ENCODE measurements at places on chromosomes 7 and 10.

GRCh38 chr10:9222917-9223316 is 1168.4 kb downstream of the GATA3 start:
- no peak for DNase-seq

DNA sequence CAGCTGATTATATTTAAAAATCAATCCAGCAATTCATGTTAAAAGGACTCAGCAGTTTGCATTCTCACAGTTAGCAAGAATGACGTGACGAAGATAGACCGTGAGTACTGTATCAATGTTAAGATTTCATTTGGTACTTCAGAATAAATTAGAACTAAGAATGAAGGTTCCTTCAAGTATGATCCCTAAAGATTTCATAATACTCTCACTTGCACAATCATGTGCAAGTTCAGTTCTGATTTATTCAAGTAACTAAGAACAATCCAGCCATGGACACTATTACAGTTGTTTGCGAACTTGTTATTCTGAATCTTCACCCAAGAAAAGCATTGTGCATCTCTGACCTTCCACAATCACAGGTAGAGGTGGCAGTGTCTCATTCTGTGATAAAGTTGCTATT is 7.7 kb downstream of the RHEB start:
- DNase-seq = no peak

DNA sequence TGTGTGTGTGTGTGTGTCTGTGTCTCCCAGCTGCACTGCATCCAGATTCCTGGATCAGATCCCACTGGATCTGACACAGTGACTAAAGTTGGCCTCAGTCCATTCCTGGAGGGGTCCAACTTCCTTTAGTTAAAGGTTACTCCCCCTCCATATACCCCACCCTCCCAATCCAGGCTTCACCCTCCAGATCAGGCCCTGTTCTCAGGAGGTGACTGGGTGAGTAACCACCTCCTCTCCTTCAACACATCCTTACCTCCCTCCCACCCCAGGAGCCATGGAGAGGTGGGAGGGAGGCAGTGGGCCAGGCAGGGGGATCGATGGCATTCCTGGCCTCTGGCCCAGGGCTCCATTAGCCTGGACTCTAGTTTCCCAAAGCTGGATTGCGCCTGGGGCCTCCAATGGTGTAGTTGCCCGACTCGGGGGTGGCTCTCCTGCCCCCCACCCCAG is 11.3 kb downstream of the KCNIP2 start:
- no peak for DNase-seq

DNA sequence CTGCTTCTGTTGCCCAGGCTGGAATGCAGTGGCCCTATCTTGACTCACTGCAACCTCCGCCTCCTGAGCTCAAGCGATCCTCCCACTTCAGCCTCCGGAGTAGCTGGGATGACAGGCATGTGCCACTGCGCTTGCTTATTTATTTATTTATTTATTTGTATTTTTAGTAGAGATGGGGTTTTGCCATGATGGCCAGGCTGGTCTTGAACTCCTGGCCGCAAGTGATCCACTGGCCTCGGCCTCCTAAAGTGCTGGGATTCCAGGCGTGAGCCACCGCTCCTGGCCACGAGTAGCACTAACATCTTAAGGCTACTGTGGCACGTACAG is 70.9 kb downstream of the CARD11 start:
- DNase-seq = no peak

- DNase-seq = no peak
These were observed 10.1 kb upstream of the TMEM26 start for GRCh38 chr10:61463035-61463909.

DNA sequence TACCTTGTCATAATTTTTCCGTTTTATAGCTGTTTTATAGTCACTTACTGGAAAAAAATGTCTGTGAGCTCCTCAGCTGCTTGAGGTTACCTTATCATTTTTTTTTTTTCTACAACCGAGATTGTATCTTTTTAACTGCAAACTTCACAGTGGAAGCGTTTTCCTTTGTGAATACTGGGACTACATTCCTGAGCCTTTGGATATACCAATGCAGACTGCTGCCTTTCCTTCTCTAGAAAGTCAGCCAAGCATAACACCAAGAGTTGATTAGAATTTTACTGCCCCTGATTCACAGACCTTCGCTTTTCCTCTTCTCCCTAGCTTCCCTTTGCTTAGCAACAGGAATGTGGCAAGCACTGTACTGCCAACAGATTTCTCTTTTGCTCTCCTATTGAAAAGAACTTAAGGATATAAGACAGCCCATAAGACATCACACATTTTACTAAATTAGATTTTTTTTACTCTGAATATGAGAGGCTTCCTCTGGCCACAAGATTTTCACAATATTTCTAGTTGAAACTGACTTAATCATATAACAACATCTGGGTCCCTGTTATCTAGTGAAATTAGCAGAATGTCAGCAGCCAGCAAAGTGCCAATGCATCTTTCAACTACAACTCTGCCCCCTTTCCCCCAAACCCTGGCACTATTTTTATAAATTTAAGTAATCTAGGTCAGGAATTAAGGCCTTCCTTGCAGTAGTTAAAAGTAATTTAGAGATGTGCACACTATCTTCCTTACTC is 170.6 kb downstream of the PRKG1 start:
- DNase-seq = no peak

GRCh38 chr10:30433730-30434272 is at the start of gene MAP3K8:
TSS of gene MAP3K8 (plus strand) at chr10:30434184. CDS start at chr10:30438939, 4,755 bp downstream.
- peak; percentile 92 for DNase-seq

- DNase-seq = peak; percentile 40
These were observed 805 bp downstream of the MSRB2 start for GRCh38 chr10:23095966-23096801.

- no peak for DNase-seq
These were observed 172.6 kb upstream of the CACNA2D1 start for GRCh38 chr7:82616059-82616728.

- no peak for DNase-seq
These were observed 17.6 kb downstream of the BCCIP start for GRCh38 chr10:125840955-125841354.

DNA sequence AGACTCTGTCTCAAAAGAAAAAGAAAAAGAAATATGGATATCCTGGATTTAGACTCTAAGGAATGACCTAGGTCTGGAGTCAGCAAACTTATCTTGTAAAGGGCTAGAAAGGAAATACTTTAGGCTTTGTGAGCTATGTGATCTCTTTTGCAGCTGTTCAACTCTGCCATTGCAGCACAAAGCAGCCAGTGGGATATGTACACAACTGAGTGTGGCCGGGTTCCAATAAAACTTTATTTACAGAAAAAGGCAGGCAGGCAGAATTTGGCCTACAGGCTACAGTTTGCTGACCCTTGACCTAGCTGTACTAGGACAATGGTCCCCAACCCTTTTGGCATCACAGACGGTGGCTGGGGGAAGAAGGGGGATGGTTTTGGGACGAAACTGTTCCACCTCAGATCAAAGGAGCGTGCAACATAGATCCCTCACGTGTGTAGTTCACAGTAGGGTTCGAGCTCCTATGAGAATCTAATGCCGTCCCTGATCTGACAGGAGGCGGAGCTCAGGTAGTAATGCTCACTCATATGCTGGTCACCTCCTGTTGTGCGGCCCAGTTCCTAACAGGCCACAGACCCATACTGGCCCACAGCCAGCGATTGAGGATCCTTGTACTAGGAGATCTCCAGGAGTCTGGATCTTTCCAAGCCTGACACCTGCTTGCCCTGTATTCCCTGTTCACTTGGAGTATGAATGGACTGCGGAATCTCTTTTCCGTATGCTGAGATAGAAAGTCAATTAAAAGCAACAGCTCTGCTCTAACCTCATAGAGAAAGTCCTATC is 63.0 kb downstream of the CUL1 start:
- no peak for DNase-seq

DNA sequence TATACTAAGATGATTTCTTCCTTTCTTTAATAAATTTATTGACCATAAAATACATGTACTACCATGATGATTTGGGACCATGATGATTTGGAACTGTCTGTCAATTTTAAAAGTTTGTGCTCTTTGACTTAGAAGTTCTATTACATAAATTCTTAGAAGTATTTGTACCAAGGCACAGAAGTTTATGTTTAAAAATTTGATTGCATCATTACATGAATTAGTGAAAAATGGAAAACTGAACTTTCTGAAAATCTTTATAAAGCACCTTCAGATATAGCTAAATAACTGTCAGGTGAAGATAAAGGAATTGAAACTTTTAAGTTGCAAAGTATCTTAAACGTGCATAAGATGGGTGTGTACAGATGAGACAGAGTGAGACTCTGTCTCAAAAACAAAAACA is 32.0 kb downstream of the MALSU1 start:
- no peak for DNase-seq

- DNase-seq = no peak
These were observed 170.9 kb upstream of the AOAH start for GRCh38 chr7:36895192-36895591.

DNA sequence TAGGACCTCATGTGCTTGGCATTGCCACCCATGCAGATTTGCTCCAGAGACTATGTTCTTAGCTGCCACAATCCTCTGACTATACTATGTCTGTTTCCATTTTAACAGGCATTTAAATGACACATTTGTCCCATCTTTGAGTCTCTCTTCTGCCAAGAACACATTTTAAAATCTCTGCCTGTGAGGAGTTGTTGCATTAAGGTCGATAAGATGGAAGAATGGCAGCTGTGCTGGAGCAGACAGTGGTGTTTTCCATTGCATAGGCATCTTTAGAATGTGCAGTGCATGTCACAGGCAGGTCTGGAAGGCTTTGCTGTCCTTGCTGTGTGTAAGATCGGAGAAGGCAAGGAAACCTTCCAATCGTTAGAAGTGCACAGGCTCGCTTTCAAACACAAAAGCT is 70.9 kb upstream of the CELF2 start:
- no peak for DNase-seq

DNA sequence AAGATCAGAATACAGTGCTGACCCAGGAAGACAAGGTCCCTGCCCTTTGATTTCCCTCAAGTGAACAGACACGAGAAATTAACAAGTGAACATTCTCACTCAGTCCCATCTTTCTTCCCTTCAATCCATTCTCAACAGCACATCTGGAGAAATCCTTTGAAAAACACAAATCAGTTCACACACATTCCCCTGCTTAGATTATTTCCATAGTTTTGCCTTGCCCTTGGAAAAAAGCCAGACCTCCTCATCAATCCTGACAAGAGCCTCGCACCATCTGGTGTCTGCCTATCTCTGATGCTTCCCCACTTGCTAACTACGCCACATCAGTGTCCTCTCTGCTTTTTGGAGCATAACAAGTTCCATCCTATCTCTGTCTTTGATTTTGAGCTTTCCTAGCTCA is 94.4 kb upstream of the KIAA1217 start:
- no peak for DNase-seq

- peak; percentile 34 for DNase-seq
These were observed 67.0 kb downstream of the WDR37 start for GRCh38 chr10:1123198-1123597.

DNA sequence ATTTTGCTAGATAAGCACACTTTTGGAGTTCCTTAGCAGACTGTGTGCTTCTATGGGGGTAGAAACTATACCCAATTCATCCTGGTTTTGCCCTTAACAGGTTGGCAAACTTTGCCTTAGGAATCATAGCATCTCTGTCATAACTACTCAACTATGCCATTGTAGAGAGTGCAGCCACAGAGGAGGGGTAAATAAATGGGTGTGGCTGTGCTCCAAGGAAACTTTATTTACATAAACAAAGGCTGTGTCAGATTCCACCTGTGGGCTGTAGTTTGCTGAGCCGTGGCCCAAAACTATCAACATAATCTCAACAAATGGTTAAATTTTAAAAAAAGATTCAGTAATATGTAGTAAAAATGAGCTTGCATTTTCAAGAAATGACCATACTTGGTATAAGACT is 51.6 kb upstream of the LAMB1 start:
- DNase-seq = no peak

DNA sequence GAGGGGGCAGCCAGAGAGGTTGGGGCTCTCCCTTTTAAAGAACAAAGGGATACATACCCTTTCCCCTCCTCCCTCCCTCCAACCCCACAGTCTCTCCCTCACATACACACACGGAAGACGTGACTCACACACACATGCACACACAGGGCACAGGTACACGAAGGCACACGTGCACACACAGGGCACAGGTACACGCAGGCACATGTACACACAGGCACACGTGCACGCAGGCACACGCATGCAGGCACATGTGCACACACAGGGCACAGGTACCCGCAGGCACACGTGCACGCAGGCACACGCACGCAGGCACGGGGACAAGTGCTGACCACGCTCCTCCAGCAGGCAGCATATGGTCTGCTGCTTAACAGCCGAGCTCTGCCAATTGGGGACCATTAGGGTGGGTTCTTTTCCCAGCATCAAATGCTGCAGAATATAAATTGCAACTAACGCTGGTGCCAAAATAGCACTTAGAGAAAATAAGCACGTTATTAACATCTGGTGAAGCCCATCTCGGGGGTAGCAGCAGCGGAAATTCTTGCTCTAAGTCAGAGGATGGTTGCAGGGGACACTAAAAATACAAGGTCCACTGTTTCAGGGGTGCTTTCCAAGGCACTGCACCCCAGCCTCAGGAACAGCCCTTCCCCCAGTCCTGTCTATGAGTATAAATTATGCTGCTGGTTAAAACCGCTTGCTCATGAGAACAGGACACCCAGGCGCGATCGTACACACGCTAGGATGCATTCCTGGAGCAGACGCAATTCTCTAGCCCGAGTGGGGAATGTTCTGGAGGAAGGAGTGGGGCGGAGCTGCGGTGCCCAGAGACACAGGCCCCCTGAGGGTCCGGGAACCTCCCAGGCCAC is 55.2 kb upstream of the TNRC18 start:
- no peak for DNase-seq

DNA sequence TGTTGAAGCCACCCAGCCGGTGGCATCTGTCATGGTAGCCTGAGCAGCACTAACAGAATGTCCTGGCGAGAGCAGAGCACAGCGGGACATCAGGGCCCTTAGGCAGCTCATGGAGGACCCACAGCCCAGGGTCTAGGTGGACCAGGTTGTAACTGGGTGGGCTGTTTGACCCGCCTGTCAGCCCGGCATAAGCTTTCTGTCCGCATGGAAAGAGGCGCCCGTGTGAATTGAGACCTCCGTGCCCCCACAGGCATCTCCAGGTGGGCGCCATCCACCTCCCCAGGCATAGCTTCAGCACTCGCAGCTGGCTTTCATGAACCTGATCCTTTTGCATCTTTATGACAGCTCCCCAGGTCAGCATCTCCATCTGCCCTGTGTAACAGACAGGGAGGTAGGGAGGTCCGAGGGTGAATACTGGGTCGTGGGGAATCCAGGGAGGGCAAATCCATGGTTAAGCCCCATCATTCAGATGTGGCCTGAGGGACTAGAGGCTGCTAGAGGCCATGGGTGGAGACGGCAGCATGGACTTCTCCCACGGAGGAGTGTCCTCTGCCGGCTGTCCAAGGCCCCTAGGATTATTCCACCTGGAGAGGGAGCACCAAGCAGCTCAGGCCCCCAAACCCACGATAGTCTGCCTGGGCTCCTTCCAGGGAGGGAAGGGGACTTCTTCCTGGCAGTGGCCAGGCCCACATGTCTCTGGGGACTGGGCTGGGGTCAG is 371.6 kb upstream of the MKI67 start:
- DNase-seq = no peak

DNA sequence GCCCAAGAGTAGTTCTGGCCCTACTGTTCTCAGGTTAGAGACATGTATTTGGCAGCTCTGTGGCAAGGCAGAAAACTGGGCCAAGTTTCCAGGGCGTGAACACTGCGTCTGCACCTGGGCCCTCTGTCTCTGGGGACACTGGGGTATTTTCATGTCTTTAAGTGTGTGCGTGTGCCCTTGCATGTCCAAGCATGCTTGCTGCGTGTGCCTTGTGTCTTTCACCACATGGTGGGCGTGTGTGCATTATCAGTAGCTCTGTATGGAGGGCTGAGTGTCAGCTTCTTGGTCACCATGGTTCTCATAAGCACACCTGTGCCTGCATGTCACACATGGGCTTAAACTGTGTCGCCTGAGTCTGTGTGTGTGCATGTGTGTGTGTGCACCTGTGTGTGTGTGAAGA is 69.3 kb downstream of the HIPK2 start:
- DNase-seq = no peak

All from stimulated activated CD4-positive, alpha-beta T cell treated with anti-CD3 and anti-CD28 coated beads, Interleukin-15, amount 100 ng/mL, for 24 hours (primary cell).